ENCODE measurements at places on chromosomes 16 and 17.

- DNase-seq = no peak
Observed at GRCh38 chr17:45013021-45013997, 38.1 kb downstream of the DCAKD start.

- no peak for DNase-seq
Observed at GRCh38 chr17:49247944-49248343, 17.4 kb upstream of the PHOSPHO1 start.

DNA sequence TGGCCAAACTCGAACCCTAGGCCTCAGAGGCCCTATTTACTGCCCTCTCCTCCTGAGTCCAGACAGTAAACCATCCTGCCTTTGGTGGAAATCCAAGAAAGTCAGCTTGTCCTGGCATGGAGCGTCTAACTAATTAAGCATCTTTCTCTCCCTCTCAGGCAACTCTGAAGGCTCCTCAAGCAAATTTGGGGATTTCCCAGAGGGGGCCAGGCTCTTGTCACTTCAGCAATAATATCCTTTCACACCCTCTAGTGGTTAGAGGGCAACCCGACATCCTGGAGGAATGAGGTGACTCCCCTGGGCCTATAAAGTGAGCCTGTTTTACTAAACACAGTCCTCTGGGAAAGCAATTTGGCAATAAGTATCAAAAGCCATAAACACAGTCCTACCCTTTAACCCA, 60.4 kb downstream of the NOG start:
- no peak for DNase-seq

DNA sequence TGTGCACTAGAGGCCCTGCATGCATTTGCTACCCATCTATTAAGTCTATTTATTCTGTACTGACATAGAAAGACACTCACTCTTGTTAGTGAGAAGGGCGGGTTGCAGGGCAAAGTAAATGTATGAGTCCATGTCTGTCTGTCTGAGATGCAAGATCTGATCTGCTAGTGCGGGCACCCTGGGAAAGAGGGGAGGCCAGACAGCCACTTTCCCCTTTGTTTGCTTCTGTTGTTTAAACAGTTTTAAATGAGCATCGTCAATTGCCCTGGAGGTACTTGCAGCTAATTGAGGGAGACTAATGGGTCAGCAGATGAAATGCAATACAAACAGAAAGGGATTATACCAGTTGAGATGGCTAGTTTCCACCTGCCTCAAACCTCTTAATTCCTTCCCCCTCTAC, 24.9 kb downstream of the SCNN1G start:
- no peak for DNase-seq

- no peak for DNase-seq
Observed at GRCh38 chr17:18139949-18140348, 31.4 kb downstream of the MYO15A start.

DNA sequence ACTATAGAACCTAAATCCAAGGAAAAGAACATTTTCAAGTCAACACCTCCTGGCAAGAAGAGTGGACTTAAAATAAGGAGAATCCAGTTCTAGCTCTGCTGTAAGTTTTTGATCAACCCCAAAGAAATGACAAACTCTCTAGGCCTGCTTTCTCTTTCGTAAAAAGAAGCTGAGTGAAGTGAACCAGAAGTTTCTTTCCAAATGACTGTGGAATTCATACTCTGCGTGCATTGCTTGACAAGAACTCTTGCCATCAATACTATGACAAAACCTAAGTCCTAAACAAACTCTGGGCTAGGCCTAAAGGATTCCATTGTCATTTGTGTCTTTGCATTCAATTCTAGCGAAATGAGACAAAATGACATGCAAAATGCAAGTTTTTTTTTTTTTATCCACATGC, 187.5 kb upstream of the SOX9 start:
- no peak for DNase-seq

DNA sequence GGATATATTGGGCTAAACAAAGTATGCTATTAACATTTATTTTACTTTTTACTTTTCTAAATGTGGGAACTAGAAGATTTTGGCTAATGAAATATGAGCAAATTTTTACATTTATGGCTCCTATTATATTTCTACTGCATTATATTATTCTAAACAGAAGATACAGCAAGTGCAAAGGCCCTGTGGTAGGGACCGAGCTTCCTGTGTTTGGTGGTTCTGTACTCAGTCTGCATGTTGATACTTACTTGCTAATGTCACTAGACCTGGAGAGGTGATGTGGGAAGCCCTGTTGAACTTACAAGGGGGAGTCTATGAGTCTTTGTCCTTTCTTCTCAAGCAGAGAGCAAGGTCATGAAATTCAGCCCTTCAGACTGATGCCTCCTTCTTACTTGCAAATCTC, 10.0 kb upstream of the IRX3 start:
- no peak for DNase-seq

DNA sequence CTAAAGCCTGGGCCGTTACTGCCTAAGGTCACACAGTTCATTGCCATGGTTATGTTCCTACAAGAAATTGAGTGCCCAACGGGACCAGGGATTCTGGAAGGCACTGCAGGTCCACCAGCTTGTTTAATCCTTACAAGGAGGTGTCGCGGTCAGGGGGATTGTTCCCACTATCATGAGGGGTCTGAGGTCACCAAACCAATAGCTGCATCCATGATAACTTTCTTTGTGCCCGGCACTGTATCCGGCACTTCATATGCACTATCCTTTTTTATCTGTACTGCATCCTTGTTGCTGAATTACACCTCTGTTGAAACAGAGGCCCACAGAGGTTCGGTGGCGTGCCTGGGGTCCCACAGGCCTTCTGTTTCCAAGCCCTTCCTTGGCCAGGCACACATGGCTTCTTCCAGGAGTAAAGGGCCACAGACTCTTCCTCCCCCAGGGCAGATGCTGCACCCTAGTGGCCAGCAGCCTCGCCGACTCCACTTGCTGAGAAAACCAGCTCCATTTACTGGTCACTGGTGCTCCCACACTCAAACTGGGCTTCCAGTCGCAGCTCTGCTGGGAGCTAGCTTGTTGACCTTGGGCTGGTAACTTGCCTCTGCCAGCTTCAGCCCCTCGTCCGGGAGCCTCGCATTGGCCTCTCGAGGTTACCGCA, 82.0 kb upstream of the PLCG2 start:
- peak; percentile 24 for DNase-seq

GRCh38 chr17:47287068-47287467, 33.4 kb downstream of the ITGB3 start:
- DNase-seq = no peak

- no peak for DNase-seq
Observed at GRCh38 chr16:66548068-66548467, 1.9 kb downstream of the TK2 start.

- no peak for DNase-seq
Observed at GRCh38 chr16:19210280-19210924, 42.4 kb downstream of the SYT17 start.

GRCh38 chr17:76492123-76492988, 8.9 kb downstream of the RHBDF2 start:
- DNase-seq = no peak

DNA sequence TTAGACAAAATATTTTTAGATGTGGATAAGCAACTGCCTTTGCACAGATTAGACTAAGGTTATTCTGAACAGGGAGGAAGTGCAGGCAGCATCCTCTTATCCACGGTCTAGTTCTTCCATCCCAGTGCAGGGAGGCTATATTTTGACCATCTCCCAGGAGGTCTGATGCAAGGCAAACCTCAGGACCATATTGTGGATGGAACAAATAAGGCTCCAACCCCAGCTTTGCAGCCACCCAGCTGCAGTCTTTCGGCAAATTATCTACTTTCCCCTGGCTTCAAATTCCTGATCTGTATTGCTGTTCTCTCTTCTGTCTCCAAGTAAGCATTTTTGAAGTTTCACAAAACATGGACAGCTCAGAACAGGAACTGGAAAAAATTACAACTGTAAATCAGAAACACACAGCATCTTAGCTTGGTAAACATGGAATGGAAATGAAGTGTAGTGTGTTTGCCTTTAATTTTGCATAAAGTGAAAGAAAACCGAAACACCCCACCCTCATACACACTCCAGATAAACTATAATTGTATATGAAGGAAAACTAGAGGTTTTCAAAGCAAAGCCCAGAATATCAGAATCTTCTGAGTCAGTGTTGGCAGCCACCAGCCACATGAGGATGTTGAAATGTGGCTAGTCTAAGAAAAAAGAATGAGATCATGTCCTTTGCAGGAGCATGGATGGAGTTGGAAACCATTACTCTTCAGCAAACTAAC, 33.5 kb upstream of the MON1B start:
- DNase-seq = no peak

GRCh38 chr16:49855280-49855821, 561 bp downstream of the ZNF423 start:
- no peak for DNase-seq

GRCh38 chr17:17141860-17142552, 64.1 kb downstream of the PLD6 start:
- DNase-seq = peak; percentile 56

GRCh38 chr16:67702130-67702529, 17.0 kb downstream of the GFOD2 start:
- no peak for DNase-seq

DNA sequence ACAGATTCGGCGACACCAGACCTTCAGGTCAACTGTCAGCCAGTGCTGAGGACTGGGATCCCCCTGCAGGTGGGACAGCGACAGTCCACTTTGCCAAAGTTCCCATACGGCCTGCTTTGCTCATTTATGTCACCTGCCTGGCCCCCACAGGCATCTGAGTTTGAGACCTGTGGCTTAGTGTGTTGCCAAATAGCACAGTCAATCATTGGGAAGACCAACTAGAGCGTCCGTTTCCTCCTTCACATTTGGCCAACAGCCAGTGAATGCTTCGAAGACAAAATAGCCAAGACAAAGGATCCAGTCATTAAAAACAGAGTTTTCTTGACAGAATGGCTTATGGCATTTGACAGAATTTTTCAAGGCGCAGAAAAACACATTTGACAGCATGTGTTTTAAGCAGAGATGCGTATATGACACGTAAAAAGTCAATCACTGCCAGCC, 113.8 kb downstream of the ABCC12 start:
- DNase-seq = peak; percentile 5
